ENCODE measurements at places on chromosomes 5 and 9.

GRCh38 chr5:153617190-153617589 is 126.7 kb downstream of the GRIA1 start:
- DNase-seq = no peak

- no peak for DNase-seq
These were observed 51.7 kb downstream of the DAB2IP start for GRCh38 chr9:121703014-121703734.

DNA sequence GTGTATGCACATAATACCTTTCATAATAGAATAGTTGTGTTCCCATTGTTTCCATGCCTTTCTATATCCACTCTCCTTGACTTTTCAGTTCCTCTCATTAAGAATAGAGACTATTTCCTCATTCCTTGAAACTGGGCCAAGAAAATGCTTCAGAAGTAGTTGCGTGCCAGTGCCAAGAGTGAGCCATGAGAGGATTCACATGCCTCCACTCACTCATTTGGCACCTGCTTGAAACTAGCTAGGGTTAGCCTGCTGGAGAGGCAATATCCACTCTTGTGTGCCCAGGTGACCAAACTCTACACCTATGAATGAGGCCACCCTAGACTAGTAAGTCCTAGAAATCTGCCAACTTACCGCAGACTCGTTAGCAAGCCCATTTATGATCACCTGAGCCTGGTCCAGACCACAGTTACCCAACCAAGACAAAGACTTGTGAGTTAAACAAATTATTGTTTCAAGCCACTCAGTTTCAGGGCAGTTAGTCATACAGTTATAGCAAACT is 276.3 kb downstream of the EPB41L4A start:
- DNase-seq = no peak

- DNase-seq = no peak
These were observed 105.0 kb upstream of the TUT7 start for GRCh38 chr9:86459191-86459590.

DNA sequence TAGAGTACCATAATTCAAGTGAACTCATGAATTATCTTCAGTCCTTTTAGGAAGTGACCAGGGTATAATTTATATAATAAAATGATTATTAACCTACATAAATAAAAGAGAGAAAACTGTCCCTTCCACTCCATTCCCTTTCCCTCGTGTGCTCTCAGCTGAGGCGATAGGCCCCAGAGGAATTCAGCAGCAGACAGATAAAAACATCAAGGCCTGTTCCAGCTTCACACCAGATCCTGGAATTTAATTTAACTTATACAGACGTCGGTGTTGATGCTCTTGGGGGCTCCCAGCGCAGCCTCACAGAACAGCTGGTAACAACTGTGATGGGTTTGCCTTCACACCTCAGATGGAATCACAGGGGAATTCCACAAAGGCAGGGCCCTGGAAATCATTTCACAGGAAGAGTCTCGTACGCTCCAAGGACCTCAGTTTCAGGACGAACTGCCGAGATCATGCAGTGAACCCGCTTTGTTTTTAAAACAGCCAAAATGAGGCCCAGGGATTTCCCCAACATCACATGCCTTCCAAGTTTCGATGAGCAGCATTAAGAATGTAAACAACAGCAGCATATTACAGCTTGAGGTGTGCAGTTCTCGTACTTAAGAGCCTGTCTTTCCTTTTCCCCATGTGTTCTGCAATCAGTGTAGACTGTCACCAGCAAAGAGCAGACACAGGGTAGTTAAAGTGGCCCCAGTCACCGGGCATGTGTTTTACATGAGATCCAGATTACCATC is 73.6 kb upstream of the ALDH1B1 start:
- no peak for DNase-seq

Data from NCI-H187 (cell line).